Activated CD8-positive, alpha-beta T cell treated with anti-CD3 and anti-CD28 coated beads for 36 hours (primary cell): ENCODE measurements at places on chromosomes 4 and X.

GRCh38 chr4:141121101-141121500, 12.2 kb downstream of the RNF150 start:
- no peaks in the 10 kb centered on the region for H3K27me3 ChIP-seq
- no peak for DNase-seq
- no peak overlapping the region for H3K4me3 ChIP-seq
- H3K27ac ChIP-seq: no peak overlapping the region
- H3K4me1 ChIP-seq: no peaks in the 10 kb centered on the region
- no peaks in the 10 kb centered on the region for H3K36me3 ChIP-seq

GRCh38 chr4:176422511-176422910, 102.7 kb downstream of the SPCS3 start:
- no peaks in the 10 kb centered on the region for H3K4me1 ChIP-seq
- no peaks in the 10 kb centered on the region for H3K36me3 ChIP-seq
- DNase-seq: no peak
- H3K4me3 ChIP-seq: no peak overlapping the region
- H3K27ac ChIP-seq: no peak overlapping the region
- H3K27me3 ChIP-seq: no peaks in the 10 kb centered on the region

GRCh38 chr4:163618845-163619244, 124.4 kb downstream of the TMA16 start:
- no peaks in the 10 kb centered on the region for H3K4me1 ChIP-seq
- no peaks in the 10 kb centered on the region for H3K36me3 ChIP-seq
- H3K4me3 ChIP-seq: no peak overlapping the region
- H3K27me3 ChIP-seq: peaks cover 2% of the 10 kb centered on the region
- no peak for DNase-seq

GRCh38 chr4:16663732-16664131, 234.7 kb downstream of the LDB2 start:
- no peaks in the 10 kb centered on the region for H3K4me1 ChIP-seq
- H3K27ac ChIP-seq: no peak overlapping the region
- H3K4me3 ChIP-seq: no peak overlapping the region
- H3K27me3 ChIP-seq: no peaks in the 10 kb centered on the region
- DNase-seq: no peak

DNA sequence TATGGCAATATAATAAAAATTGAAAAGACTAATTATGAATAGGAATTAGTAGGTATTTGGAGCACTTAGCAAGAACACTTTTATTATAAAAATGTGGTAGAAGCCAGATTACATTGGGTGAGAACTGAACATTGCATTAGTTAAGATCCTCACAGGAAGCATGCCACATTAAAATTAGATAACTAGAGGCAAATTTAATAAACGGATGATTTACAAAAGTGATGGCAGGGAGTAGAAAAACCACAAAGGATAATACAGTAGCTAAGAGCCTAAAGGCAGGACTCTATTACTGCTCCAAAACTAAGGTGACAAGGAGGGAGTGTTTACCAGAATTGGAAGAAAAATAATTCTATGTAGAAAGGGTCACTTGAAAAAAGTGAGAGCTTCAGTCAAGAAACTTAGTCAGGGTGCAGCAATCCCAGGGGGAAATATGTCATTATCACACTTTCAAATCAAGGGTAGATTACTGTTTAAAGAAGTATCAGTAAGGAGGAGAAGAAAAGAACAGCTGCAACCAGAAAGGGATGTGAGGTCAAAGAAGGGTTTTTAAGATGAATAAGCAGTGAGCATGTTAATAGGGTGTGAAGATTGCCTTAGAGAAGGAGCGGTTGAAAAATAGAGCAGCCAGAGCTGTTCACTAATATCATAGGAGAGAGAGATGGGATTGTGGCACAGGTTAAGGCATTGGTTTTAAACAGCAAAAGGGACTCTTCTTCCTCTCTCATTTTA, 84.6 kb downstream of the NDST4 start:
- H3K36me3 ChIP-seq: no peaks in the 10 kb centered on the region
- H3K4me1 ChIP-seq: no peaks in the 10 kb centered on the region
- no peak overlapping the region for H3K27ac ChIP-seq
- H3K4me3 ChIP-seq: no peak overlapping the region

DNA sequence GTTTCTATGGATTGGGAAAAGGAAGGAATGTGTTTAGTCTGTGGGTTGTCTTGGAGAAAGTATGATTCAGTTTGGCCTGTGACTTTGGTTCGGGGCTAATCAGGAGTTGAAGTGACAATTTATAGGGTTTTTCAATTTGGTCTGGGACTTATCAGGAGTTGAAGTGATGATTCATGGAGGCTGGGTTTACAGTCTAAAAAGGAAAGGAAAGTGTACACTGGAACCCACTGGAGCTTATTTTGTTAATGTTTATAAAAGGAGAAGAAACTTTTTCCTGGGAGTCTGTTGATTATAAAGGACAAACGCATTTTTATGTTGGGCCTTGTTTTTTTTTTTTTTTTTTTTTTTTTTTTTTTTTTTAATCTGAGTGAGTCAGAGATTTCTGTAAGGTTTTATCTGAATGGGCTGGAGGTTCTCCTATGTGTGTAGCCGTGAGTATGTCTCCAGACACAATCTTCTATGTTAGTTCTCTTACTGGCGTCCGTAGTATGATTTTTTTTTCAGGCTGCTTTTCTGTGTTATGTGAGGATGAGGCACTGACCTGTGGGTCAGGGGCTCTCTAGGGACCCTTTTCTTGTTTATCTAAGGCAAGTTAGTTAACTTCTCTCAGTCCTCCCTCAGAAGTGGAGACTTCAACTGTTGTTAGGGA, 33.0 kb upstream of the RAB9B start:
- no peaks in the 10 kb centered on the region for H3K4me1 ChIP-seq
- no peak overlapping the region for H3K4me3 ChIP-seq
- no peaks in the 10 kb centered on the region for H3K36me3 ChIP-seq
- H3K27ac ChIP-seq: no peak overlapping the region
- DNase-seq: no peak
